ENCODE measurements at places on chromosomes 3 and 15.

DNA sequence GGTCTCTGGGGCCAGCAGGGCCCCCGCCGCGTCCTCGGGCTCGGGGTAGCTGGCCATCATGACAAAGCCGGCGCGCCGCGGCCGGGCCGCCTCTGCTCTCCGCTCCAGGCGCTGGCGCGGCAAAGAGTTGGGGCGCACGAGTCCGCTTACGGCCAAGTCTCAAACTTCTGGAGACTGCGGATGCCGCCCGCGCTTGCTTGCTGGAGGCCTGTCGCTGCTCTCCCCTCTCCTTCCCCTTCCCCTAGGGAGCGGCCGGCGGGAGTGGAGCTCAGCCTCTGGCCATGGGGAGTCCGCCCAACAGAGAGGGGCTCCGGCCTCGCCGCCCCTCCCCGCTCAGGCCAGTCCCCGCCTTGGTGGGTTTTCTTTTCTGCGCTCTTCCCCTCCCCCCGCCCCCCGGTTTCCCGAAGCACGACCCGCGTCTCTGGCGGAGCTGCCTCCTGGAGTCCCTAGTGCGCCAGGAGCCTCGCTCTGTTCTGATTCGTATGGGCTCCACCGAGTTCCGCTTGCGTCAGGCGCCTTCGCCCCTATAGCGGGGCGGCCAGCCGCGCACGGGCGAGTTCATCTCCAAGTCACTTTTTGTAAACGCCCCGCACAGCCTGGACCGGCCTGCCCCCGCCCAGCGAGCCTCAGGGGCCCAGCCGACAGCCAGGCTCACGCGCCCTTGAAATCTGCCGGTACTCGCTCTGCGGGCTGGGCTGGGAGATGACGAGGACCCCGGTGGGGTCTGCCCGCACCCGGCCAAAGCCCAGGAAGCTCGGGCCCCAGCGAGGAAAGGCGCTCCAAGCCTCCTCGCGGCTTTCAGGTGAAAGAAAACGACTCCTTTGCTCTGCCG lies at the start of the genes FOXL2 and FOXL2NB:
Gene FOXL2 (minus strand): TSS at position 475 of the 832 bp plus-strand sequence. CDS start 415 bp downstream, at position 60.
Gene FOXL2NB (plus strand): TSS at position 555 of the 832 bp plus-strand sequence. CDS start 148 bp downstream, at position 703.
- DNase-seq: no peak

DNA sequence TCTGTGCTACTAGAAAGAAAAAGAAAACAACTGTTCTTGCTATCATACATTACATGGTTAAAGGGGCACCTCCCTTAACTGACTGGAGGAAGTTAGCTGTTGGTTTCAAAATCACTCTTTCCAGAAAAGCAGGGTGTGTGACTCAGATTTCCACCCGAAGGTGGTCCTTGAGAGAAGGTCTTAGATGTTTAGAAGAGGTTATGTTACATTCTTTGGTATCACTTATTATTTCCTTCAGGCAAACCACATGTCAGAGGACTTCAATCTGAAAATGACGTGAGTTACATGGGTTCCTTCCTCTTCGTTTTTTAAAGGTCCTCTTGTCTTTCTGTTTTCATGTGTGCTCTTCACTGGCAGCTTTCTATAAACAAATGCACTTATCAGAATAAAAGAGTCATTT lies 307.9 kb upstream of the CBLB start:
- no peak for DNase-seq

DNA sequence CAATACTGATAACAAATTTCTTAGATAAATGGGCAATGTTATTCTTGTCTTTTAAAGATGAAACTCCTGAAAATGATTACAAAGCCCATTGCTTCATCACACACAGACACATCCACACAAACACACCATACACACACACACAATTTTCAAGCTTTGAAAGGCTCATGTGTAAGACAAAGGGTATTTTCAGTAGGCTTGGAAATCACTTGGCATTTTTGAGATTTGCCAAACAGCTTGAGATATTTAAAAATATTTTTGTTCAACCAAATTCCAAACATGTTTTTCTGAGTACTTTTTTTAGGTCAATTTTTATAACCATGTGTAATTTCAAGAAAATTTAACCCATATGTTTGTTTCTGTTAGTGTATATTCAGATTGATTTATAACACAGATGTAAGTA lies 283.7 kb downstream of the ROBO2 start:
- no peak for DNase-seq

GRCh38 chr15:74648051-74648842 lies 32.6 kb downstream of the CLK3 start:
- DNase-seq: no peak

DNA sequence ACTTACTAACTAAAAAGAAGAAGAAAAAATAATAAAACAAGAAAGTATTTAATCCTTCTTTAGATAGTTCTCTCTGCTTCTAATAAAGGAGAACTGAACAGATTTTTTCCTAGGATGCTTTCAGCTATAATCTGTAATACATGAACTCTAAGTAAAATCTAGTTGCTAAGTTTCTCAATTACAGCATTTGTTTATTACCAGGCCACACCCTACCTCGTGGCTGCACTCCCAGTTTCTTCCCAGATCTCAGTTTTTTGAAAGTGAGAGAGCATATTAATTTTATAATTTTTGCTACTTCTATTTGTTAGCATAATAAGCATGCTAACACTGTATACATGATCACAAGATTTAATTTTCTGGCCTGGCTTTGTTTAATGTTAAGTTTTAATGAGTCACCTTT lies 258.3 kb downstream of the IL5RA start:
- no peak for DNase-seq

GRCh38 chr3:197026481-197026866 lies 3.1 kb downstream of the MELTF start:
- DNase-seq: no peak

DNA sequence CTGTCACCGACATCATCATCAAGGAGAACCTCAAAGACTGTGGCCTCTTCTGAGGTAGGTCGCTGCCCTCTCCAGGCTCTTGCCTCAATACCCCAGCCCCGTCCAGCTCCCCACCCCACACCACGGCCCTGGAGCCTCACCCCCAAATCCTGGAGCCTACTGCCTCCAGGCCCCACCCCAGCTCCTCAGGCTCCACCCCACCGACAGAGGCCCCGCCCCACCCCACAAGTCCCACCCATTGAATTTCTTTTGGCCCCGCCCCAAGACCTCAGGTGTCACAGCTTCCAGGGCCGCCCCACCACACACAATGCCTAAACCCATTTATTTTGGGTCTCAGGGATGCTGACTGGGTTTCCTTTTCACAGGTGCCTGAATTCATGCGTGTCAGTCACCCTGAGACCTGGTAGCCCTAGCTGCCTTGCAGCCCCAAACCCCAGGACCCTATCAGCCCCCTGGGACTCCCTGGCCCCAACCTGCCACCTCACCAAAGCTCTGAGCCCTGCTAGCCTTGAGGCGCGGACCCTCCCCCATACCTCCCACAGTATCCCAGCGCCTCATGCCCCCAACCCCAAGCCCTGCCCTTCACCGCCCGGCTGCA lies 3.6 kb downstream of the GNAT1 start:
- DNase-seq: no peak

GRCh38 chr15:87702270-87702669 lies 554.3 kb downstream of the NTRK3 start:
- DNase-seq: no peak

DNA sequence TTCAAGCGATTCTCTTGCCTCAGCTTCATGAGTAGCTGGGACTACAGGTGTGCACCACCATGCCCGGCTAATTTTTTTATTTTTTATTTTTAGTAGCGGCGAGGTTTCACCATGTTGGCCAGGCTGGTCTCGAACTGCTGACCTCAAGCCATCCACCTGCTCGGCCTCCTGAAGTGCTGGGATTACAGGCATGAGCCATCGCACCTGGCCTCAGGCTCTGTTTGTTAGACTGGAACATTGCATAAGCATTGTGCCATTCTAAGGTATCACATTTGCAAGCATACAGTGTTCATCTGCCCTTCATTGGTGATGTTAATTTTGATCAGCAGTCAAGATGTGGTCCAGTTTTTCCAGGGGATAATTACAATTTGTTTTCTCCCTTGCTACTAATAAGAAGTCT lies 43.0 kb downstream of the SQOR start:
- DNase-seq: no peak

DNA sequence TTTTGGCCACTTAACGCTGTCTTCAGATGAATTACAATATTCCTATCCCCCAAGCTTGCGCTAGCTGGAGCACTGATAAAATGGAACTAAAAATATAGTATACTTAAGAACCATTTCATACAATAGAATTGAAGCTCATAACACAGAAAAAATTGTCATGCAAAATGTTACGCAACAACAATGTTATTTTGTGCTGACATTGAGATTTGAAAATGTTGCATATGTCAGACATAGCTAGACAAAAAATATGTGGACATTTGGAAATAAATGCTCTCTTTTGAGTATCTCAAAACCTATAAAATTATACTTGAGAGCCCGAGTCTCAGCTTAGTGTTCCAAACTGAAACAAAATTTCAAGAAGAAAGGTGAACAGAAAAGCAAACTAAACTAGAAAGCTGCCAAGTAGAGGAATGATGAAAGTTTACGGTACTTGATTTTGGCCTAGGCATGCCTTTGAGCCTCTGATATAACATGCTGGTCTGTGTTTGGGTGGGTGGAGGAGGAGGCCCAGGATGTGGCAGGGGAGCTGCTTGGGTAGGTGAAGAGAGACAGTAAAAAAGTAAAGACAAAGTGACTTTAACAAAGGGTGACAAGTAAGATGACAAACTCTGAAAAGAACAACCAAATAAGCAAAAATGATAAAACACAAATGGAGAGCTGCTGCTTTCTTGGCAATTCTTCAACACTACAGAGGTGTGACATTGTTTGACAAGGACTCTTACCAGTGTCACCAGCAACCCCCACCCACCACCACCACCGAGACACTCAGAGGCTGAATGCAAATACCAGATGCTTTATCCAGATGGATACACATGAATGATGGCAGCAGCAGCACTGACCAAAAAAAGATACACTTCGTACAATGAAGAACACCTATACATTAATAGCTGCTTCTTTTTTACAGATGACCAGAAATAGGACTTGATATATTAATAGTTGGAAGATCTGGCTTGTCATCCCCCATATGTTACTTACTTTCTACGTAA lies 129.3 kb upstream of the FEZF2 start:
- no peak for DNase-seq

GRCh38 chr3:102691507-102691906 lies 256.7 kb downstream of the ZPLD1 start:
- no peak for DNase-seq

- DNase-seq: no peak
These were observed 977.1 kb downstream of the DIPK2A start for GRCh38 chr3:144948711-144949110.

GRCh38 chr3:49349348-49350114 lies 8.6 kb downstream of the GPX1 start:
- no peak for DNase-seq

- no peak for DNase-seq
These were observed 13.7 kb upstream of the ULK4 start for GRCh38 chr3:41975416-41976103.

DNA sequence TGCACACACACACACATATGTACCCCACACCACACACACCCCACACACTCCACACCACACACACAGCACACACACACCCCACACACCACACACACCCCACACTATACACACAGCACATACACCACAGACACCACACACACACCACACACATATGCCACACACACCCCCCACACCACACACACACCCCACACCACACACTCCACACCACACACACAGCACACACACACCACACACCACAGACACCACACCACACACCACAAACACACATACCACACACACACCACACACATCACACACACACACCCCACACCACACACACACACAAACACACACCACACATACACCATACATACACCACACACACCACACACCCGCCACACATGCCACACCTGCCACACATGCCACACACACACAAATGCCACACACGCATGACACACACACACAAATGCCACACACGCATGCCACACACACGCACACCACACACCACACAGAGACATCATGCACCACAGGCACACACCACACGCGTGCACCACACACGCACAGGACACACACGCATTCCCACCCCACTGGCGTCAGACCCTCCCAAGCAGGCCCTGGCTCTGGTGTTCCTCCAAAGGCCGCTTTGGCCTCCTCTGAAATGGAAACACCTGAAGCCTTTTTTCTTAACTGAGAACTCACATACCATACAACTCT lies 15.7 kb downstream of the CHST13 start:
- no peak for DNase-seq

DNA sequence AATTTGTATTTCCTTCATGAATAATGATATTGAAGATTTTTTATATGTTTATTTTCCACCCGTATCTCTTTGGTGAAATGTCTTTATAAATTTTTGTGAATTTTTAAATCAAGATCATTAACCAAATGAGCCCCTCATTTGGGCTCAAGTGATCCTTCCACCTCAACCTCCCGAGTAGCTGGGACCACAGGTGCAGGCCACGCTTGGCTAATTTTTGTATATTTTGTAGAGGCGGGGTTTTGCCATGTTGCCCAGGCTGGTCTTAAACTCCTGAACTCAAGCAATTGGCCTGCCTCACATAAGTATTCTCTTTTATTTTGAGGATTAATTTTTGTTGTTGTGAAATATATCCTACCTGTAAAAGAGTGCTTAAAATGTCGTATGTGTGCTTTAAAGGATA lies 4.9 kb downstream of the BBS4 start:
- DNase-seq: no peak

GRCh38 chr3:61796088-61796680 lies 234.8 kb downstream of the PTPRG start:
- no peak for DNase-seq

DNA sequence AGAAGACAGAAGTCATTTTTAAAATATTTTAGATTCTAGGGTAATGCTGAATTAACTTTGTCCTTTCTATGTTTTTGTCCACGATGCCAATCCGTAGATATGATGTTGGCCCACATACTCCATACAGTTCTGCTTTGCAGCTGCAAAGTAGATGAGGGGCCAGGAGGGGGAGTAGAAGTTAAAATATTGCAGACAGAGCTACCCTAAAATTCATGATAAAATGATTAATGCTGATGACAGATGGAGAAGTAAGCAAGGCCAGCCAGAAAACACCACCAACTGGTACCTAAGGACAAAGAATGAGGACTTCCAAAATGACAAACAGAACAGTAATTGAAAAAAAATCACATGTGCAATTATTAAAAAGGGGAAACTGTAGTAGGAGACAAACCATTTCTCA lies 756.6 kb upstream of the ARPP21 start:
- no peak for DNase-seq

DNA sequence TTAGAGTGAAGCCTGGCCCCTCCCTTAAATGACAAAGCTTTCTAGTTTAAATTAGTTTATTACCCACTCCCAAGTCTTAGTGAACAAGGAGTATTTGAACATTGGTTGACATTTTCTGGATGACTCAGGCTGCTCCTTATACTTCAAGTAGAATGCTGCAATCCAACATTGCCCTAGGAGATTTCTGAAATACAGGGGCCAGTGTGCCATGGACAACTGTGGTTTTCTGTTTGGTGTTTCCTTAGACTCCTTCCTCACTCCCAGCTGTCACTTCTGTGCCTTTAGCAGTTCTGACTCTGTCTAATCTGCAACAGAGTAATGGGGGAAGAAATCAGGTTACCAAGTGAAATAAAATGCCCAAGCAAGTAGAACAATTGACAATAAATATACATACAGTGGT lies 116.1 kb upstream of the P2RY1 start:
- no peak for DNase-seq

DNA sequence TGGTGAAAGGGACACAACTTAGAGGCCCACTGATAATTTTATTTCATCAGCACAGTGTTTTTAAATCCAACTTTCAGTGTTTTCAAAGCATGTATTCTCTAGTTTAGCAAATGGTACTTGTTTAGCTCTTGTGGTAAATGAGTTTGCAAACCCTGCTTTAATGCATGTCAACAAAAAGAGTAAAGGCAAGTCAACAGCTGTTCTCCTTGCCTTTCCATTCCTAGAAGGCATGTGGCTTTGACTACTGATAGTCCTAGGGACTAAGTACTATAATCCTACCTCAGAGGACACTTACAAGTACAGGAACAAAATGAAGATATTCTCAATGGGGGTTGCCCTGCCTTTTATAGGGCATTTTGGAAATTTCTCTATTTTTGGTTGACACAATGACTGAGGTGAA lies 13.1 kb downstream of the NPTN start:
- DNase-seq: no peak
